Activated CD8-positive, alpha-beta memory T cell treated with anti-CD3 and anti-CD28 coated beads for 1 hour (primary cell): ENCODE measurements at places on chromosomes 2 and 18.

DNA sequence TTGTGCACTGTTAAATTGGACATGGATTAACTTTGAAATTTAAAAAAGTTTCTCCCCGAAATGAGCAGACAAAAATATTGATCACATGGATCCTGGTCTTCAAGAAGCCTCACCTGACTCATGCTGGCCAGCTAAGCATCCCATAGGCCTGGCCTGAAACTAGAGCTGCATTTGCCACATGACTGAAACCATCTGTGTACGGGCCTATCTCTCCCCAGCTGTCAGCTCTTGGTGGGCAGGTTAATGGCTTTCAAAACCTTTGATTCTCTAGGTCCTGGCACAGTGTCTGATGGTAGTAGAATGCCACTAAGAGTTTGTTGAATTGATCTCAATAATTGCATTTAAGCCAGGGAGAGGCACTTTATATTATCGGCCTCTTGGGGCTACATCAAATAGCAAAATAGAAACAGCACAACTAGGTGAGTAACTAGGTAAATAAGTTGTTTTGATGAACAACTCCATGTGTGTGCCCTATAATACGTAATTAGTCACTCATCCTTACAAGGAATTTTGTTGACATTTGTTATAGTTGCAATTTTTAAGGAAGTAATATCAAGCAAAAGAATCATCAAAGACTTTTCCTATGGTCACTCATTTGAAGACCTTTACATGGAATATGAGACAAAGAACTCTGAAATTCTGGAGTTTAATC, 251.1 kb downstream of the SP3 start:
- no peak for DNase-seq

- DNase-seq, result no peak
These were observed 1.1 kb downstream of the KANSL1L start for GRCh38 chr2:210170196-210170445.

DNA sequence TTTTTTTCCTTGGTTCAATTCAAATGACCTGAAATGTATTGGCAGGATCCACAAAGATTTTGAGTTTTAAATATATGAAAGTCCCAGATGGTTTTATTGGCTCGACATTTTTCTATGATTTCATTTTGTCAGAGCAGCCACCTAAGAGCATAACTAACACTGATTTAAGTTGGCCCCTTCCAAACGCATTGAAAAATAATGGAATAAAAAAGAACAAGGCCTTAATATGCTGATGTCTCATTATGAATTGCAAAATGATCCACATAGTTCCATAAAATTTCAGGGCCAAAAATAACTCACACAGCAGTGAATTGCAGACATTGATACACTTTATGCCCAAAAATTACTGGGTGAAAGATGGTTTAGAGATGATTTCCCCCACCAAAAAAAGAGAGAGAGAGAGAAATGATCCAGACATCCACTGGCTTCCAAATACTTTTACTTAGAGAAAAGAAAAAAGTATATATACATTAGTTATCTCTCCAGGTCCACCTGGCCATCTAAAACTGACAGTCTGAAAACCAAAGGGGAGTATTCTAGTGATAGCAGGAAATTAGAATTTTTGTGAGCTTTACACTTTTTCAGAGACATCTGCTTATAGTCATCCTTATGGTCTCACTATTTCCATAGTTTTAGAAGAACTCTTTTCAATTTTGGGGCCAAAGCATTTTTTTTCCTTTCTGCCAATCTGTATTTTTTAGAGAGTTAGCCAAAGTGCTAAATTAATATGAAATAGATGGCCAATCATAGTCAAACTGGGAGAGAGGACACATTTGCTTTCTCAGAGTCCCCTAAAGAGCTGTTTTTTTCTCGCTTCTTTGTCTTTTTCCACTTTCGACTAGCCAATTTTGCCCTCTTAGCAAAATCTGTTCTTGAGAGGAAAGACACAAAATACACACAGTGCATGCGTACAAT, 213.5 kb upstream of the RND3 start:
- no peak for DNase-seq

DNA sequence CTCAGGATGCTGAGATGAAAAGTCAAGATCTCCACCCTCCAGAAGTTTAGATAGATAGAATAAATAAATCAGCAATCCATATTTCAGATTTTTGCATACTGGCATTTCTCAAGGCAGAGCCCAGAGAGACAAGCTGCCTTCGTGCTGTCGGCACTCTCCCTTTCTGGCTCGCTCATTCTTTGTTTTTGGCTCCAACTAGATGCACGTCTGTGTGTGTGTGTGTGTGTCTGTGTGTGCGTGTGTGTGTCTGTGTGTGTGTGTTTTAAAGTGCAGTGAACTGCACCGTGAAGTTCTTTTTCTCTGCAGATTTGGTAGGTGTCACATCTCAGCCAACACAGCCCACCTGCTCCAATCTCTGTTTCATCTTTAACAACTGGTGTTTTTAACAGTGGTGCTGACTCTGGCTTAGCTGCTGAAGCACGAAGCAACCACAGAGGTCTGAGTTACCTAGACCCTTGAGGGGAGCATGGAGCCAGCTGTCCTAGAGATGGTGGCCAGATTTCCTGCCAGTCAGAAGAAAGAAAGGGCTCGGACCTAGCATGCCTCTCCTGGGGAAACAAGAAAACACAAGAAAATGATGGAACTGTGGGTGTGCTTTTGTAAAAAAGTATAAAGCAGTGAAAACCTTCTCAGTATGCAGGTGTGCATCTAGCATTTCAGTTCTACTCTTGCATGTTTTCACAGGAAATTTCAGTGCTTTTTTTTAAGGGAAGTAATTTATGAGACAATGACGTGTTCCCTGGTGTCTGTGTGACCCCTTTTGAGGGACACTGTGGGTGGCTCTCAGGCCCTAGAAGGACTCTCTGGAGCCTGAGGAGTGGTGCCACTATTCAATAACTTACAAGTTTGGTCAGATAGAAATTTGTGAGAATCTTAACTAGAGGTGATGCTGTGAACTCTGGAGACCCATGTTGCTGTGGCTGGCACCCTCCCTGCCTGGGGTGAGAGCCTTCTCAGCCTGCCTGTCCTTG, 364.3 kb downstream of the RNF144A start:
- DNase-seq, result no peak

- DNase-seq, result peak; percentile 91
These were observed 1.8 kb upstream of the RNPEPL1 start for GRCh38 chr2:240566203-240567136.

DNA sequence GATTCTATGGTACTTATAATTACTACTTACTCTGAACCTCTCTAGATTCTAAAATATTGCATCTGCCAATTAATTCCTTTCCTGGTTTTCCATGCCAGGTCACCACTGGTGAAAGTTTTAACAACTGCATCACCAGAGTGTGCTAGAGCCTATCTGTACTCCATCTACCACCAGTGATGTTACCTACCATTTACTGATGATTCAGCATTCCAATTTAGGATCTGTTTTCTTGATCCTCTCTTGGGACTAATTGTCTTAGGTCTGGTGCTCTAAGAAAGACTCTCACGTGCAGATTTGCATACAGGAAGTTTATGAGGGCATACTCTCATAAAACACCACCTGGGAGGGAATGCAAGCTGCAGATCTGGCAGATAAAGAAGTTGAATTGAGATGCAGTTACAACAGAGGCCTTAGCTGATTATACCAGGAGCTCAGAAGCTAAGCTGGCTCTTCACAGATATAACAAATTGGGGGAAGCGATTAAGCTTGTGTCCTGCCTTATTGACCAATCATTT, 347.6 kb upstream of the VRK2 start:
- no peak for DNase-seq

DNA sequence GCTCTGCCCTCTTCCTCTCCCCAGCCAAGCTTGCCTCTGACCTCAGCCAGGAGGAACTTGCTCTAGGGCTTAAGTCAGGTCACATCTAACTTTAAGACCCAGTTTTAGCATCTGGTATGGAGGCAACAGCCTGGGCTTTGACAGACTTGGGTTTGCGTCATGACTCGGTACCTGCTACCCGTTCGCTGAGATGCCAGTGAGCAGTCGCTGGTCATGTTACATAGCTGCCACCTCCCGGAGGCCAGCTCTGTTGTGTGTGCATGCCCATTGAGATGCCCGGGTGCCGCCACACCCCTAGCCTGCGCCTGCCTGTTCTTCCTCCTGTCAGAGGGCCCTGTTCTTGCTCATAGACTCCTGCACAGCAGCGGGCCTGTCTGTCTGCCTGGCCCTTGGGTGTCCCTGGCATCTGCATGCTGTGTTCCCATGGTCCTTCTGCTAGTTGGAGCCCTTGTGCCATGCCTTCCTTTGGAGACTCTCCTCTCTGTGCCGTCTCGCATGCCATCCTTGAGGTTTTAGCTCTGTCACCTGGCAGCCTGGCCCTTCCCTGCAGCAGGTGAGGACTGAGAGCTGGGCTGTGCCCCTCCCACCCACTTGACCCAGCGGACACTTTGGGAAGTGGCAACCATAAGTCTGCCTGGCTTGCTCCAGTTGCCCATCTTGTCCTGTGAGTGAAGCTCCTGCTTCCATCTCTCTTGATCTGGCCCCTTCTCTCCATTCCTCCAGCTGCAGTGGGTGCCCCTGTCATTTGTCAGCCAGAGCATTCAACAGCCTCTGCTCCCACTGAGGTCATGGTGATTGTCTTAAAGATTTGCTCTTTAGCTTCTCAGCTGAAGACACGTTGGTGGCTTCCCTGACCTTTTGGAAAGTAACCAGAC, 24.9 kb downstream of the ASAP2 start:
- DNase-seq, result no peak

- DNase-seq, result no peak
These were observed 65.2 kb downstream of the CCDC195 start for GRCh38 chr2:224650815-224651439.

DNA sequence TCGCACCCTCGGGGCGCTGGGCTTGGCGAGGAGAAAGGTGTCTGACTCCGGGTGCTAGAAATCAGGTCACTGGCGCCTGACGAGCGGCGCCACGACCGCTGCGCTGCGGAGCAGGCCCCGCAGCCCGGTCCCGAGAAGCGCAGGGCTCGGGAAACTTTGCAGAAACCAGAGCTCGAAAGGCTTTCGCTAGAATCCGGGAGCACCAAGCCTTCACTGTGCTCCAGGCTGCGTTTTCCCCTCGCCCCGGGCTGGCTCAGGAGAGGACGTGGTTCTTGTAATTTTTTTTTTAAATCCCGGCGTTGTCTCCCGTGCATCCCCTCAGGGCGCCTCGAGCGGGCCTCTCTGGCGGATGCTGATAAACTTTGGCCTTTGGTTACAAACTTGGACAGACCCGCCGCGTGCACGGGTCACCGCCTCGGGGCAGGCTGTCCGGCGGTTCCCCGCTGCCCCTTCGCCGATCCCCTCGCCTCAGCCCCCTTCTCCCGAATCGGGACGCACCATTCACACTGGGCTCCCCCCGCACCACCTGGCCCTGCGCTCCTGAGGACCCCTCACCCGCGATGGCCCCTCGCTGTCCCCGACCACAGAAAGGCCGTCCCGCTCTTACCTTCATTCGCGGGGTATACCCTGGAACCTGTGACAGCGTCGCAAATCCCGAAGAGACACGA, 419 bp downstream of the EPHA4 start:
- DNase-seq, result no peak

- DNase-seq, result no peak
These were observed 89.9 kb upstream of the TMEM247 start for GRCh38 chr2:46389417-46389916.

DNA sequence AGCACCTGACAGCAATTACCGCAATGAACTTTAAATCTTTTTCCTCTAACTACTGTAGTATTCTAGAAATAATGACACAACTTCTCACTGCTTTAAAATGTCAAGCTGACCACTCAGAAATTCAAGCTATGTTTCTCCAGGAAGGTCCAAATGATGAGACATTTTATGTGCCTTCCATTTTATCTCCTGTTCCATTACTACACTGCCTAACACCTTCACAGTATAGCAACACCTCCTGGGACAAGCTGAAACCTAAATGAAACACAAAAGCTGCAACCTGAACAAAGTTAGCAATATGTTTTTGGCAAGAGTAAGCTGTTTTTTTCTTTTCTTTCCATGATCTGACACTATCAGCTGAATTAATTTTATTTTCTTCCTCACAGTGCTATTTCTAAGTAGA, 81.9 kb downstream of the IKZF2 start:
- DNase-seq, result no peak

GRCh38 chr18:74476140-74476539, 19.0 kb upstream of the DIPK1C start:
- DNase-seq, result no peak

- DNase-seq, result no peak
These were observed 16.6 kb downstream of the EPHA4 start for GRCh38 chr2:221555494-221555846.

DNA sequence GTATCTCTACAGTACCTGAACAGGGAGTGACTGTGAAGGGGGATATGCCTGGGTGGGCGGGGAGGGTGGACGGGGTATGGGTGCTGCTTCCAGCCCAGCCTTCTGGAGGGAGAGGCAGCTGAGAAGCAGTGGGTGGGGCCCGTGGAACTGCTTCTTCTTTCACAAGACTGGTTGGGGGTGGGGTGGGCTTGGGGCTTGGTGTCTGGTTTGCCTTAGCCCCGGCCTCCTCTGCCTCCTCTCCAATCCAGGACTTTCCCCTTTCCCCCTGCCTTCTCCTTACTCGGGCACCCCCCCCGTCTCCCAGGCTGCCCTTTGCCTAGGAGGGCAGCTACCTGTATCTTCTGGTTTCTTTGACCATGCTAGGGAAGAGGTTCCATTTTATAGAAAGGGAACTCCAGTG, 233.4 kb downstream of the DYSF start:
- no peak for DNase-seq

- DNase-seq, result no peak
These were observed 6.7 kb downstream of the PPP1R7 start for GRCh38 chr2:241156971-241157441.

DNA sequence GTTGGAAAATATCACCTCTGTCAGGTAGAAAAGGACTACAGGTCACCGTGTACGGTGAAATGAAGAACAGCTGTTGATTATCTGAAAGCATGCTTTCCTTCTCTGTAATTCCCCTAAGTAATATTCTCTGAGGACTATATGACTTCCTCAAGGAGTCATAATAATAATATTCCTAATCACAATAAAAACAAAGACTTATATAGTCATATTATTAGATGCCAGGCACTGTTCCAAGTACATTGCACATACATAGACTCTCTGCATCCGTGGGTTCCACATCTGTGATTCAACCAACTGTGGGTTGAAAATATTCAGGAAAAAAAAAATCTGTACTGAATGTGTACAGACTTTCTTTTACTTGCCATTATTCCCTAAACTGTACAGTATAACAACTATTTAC, 512.4 kb upstream of the ID2 start:
- no peak for DNase-seq

DNA sequence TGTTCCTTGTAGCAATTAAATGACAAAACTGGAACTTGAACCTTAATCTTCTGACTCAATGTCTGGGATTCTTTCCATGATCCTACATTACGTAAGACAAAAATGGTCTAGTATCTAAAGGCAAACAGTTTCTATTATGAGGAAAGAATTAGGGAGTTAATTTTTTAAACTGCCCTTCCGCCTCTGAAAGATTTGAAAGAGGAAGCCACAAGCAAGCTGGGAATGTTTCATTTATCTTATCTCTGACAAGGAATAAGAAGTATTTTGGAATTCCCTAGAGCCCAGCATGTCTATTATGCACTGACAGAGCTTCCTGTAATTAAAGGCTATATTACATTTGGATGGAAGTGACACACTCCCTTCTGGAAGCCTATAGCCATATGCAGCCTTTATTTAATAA, 558.8 kb upstream of the CDH2 start:
- no peak for DNase-seq

- DNase-seq, result no peak
These were observed 50.8 kb upstream of the LAMA1 start for GRCh38 chr18:7168408-7168807.

- no peak for DNase-seq
These were observed 79.2 kb downstream of the KIAA2012 start for GRCh38 chr2:202152104-202152715.

GRCh38 chr18:74946646-74947375, 262.1 kb downstream of the PTGR3 start:
- no peak for DNase-seq

GRCh38 chr2:119319593-119319992, 47.0 kb downstream of the C2orf76 start:
- DNase-seq, result no peak
